SJSA1 (cell line): ENCODE measurements at places on chromosomes 13 and 19.

DNA sequence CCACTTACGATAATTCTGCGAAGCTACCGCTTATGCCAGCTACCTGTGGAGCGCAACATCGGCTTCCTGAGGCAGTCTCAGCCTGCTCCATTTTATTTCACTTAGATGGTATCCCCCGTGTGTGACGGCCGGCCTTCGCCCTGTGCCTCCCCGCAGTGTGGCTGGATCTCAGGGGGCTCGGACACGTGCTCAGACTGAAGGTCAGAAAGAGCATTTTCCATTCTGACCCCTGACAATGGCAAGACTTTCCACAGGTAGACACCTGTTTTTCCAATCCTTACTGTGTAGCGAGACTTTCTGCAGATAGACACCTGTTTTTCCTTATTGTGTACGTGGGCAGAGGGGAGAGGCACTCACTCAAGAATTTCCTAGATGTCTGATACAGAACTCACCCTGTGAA, 52.7 kb downstream of the ATP11A start:
- no peak for DNase-seq

DNA sequence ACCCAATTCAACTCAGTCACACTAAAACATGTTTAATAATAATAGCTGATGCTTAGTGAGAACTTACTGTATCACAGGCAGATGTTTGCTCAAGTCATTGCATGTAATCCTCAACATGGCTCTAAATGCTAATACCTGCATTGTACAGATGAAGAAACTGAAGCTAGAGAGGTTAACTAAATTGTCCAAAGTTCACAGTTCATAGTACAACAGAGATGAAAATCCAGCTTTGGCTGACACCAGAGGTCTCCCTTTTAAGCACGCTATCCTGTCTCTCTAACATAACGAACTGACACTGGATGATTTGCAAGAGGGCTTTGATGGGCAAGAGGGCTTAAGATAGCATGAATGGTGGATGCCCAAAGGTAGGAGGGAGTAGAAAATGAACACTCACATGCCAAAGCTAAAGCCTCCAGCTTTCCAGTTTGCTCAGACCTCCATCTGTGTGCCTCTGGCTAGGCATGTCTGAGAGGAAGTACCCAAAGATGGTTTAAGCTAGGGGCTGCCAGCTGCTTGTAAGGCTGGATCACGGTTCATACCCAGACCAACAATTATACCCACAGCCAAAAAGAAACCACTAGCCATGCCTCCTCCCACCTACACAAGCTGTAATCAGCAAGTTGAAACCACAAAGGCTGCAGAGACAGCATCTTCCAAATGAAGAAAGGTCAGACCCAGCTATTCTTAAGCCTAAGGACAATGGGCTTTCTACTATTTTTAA, 196.9 kb upstream of the UBL3 start:
- DNase-seq = no peak

GRCh38 chr19:52343548-52343947, 7.5 kb downstream of the ZNF610 start:
- no peak for DNase-seq

GRCh38 chr19:49973987-49974386, 13.0 kb upstream of the SIGLEC11 start:
- DNase-seq = no peak

- no peak for DNase-seq
Measured at GRCh38 chr13:91117351-91117750, 230.1 kb upstream of the MIR17HG start.

DNA sequence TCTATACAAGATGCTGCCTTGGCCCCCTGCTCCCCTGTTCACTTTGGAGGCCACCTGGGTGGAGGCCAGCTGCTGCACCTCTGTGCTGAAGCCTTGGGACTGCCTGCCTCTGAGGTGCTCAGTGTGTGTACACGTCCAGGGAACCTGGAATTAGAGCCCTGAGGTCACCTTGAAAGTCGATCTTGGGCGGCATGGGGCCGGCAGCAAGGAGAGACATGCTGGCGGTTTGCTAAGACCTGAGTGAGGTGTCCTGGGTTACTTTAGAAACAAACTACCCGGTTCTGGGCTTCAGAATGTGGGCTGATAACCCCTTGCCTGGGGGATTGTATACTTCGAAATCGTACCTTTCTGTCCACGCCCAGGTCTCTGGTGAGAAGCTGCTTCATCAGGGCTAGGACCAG, 25.5 kb downstream of the TSSK6 start:
- DNase-seq = no peak

DNA sequence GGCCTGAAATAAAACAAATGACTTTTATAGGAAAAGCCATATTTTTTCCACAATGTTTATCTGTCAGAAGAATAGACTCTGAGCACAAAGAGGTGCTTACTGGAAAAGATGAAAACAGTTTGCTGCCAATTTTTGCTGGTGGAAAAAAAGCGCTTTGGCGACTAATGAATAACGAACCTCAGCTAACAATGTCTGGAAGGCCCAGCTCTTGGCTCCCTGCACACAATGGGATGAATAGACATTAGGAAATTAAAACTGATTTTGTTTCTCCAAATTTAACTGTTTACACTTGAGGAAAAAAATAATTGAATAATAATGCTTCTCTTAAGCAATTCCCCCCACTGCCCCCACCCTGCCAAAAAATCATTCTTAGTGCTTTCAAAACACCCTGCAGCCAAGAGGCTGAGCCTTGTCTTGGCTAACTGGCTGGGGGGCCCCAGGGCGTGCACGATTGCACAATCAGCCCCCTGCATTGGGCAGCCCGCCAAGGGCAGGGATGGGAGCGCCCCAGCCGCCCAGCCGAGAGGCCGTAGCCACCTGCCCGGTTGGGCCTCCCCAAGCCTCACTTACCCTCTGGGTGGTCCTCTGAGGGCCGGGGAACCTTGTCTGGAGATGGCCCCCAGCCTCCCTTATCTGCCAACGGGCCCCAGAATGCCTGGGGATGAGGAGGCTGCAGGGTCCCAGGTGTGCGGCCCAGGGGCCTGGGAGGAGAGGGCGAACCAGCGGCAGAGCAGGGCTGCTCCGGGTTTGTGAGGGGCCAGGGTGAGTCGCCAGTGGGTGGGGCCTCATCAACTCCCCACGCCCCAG, 16.8 kb downstream of the CEBPG start:
- no peak for DNase-seq

- peak; percentile 76 for DNase-seq
Measured at GRCh38 chr13:20359335-20359734, 127.2 kb upstream of the GJB6 start.

DNA sequence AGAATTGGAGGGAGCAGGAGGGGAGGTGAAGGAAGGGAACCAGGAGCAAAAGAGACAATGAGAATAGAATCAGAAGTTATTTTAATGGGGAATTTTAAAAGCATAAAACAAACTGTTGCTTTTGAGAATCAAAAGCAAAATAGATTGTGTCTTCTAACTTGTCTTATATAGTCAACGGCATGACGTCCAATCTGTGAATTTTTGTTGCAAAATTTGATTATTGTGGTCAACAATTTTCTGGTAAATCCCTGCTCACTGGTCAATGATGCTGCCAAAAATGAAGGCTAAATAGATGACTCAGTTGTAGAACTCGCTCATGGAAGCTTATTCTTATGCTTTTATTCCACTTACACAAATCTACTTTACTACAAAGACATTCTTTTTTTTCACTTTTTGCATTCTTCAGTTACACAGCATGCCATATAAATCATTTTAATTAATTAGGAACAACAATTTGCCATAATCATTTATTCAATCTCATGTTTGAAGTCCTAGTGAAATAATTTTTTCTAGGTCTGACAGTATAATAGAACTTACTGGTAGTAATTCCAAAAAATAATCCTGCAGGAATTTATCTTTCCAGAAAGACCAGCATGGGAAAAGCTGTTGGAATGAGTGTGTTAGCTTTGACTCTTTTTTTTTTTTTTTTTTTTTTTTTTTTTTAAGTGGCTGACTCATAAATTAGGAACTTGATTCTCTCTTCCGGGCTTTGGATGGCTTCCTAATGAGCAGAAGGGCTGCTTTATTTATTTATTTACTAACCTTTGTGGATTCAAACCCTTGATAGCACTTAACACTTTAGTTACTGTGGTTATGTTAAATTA, 256.9 kb downstream of the SPRY2 start:
- peak; percentile 99 for DNase-seq

DNA sequence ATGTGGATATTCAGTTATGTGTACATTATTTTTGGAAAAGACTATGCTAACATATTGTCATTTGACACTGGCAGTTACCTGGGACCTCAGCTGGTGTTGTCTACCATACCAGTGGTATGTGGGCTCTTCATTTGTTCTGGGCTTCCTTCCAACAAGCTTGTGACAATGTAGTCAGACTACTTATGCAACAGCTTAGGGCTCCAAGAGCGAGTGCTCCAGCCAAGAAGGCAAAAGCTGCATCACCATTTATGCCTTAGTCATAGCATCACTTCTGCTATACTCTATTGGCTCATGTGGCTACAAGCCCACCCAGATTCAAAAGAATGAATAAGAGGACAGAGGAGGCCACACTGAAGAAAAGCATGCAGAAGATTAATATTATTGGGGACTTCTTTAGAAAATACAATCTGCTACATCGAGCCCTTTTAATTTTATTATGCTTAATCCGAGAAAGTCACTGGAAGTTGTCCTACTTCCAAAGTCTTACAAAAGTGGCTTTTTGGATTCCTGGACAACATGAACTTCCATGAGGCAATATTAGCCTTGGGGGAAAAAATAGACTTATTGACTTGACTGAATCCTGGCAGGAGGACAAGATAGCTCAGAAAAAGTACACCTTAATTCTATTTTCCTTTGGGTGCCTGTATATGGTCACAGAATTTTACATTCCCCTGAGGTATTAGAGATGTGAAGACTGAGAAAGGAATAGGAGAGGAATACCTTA, 529.4 kb upstream of the HTR2A start:
- peak; percentile 44 for DNase-seq
